Umbilical cord (tissue), 2 donors: ENCODE measurements at places on chromosomes 3 and 15. TPM values are rescaled to one million over a fixed set of nuclear protein-coding genes. Genes with fewer than 3 reads are reported as not detected.

- DNase-seq = no peak
Observed at GRCh38 chr15:82552861-82553260, 12.6 kb upstream of the RPS17 start.

Gene FURIN
- 22.9 TPM for total RNA-seq

- DNase-seq = no peak
Observed at GRCh38 chr3:129593595-129594339, 12.7 kb downstream of the PLXND1 start.

GRCh38 chr3:127822041-127822681, at the start of gene MGLL:
MGLL (minus strand) TSS chr3:127822515; CDS start chr3:127822318, 197 bp downstream.
- DNase-seq = peak; percentile 58

DNA sequence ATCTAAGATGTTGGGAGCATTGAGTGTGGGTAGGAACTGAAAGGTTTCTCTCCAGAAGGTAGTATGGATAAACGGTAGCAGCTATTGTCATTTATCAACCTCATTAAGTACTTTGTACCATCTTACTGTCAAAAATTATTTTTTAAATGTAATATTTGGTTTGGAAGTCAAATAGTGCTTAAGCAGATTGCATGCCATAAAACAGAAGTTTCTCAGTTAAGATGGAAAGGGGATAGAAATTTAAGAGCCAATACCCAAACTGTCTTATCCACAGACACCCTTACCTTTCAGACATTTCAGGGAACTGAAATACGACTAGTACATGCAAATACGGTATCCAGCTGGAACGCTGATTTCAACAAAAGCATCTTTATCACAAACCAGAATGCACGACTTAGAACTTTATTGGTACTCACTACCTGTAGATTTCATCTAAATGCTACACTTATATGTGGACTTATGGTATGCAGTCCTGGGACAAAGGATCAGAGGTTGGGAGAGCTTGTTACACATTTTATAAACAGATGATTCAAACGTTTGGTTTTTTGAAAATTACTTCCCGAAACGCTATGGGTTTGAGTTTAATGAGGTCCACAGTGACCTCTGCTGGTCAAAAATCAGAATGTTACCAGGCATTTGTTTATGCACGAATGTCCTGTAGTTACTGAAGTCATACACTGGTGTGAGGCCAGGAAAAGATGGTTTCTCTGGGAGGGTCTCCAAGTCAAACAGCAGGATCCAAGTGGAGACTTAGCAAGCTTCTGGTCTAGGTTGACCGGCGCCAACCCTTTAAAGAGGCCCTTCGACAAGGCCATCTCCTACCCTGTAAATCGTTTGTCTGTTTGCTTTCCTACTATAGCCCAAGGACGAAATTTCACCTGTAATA, 45.7 kb upstream of the DUT start:
- peak; percentile 85 for DNase-seq

GRCh38 chr3:123287051-123287961, 85.6 kb downstream of the SEC22A start:
- DNase-seq = no peak

- DNase-seq = no peak
Observed at GRCh38 chr3:127685708-127686511, 13.2 kb downstream of the ABTB1 start.

- DNase-seq = peak; percentile 76
Observed at GRCh38 chr3:128235207-128235926, 82.1 kb downstream of the EEFSEC start.

- DNase-seq = no peak
Observed at GRCh38 chr3:87191175-87191574, 35.9 kb upstream of the CHMP2B start.

Gene ZKSCAN7
- 6.7 TPM for total RNA-seq

DNA sequence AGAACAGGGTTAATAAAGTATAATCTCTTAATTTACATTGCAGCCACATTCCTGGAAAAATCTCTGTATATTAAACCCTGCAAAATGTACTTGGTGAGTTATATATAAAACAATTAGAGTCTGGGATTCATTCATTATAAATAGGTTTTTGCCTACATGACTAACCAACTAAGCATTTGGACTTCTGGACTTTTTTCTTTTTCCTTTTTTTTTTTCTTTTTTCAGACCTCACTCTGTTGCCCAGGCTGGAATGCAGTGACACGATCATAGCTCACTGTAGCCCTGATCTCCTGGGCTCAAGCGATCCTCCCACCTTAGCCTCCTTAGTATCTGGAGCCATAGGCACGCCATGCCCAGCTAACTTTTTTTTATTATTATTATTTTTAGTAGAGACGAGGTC, 4.5 kb downstream of the DNAJC13 start:
- no peak for DNase-seq

DNA sequence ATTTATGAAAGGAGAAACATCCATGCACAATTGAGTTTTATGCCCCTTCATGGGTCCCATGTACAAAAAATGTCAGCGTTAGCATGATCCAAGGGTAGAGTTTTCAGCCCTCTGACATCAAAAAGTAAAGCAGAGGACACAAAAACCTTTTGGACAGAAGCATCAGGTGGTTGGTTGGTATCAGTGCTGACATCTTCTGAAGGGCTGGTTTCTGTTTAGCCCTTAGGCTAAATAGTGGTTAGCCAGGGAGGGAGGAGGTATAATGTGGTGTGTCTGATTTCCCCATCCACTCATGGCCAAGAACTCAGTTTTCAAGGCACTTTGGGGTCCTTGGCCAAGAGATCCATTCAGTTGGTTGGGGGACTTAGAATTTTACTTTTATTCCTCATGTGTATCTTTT, 16.5 kb downstream of the CCDC66 start:
- no peak for DNase-seq

Gene SOX14
- total RNA-seq = 0.72 TPM

- no peak for DNase-seq
Observed at GRCh38 chr3:126638790-126639189, 16.1 kb downstream of the TXNRD3 start.

Gene NPAP1
- 2.4 TPM for total RNA-seq

- no peak for DNase-seq
Observed at GRCh38 chr3:12308517-12308916, 19.6 kb downstream of the PPARG start.

Gene ARID3B
- total RNA-seq = 12.5 TPM

GRCh38 chr15:38614621-38615020, 50.0 kb upstream of the RASGRP1 start:
- DNase-seq = no peak

DNA sequence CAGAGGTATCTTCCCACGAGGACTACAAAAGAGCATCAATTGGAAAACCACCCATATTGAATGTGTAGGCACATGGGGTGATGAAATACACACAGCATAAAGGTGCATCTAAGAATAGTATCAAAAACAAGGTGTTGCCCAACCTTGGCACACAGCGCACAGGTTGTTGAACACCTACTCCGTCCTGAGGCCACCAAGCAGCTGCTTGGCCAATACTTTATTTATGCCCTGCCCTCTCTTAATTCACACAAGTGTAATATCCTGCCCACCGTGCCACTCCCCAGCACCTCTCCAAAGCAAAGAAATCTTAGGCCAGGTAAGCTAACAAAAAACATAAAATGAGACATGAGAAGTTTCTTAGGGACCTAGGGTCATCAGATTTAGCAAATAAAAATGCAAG, 31.2 kb downstream of the WWTR1 start:
- no peak for DNase-seq

Gene AGBL1
- total RNA-seq = 4.8 TPM

- DNase-seq = no peak
Observed at GRCh38 chr15:101406526-101407195, 82.8 kb downstream of the PCSK6 start.

DNA sequence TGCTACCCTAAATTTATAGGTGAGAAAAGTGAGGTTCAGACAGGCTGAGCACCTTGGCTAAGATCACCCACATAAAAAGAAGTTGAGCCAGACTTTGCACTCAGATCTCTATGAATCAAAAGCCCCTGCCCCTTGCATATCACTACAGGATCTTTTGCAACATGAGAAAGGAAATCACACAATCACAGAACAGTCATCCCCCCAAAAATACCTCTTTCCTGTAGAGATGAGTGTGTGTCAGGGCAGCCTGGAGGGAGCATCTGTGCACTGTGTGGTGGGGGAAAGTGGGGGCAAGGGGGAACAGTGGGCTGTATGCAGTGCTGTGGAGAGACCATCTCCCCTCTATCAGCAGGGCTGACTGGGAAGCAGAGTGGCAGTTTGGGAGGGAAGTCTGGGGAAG, 46.6 kb downstream of the EPHB3 start:
- no peak for DNase-seq

DNA sequence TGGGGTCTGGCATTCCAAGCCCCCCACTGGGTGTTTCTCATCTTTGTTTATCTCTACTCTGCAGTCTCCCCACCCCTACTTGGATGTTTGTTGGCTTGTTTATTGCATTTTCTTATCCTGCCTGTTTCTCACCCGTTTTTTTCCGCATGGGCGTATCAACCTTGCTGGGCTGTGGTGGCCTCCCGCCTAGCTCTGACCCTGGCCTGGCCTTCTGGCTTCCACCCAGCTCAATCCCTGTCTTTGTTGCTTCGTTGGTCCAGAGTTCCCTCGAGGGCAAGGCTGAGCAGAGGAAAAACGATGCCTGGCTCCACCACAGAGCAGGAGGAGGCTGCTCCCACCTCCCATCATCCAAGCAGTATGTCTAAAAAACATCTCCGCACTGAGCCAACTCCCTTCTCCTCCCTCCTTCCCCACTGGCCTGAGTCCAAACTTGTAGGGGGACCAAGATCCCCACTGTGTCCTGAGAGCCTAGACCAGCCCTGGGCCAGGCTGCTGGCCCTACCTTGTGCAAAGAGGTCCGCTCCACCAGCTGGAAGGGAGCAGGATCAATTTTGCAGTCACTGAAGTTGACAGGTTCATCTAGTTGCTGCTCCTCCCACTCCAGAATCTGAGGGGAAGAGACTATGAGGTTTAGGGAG, 9.8 kb downstream of the CLCN2 start:
- DNase-seq = no peak

DNA sequence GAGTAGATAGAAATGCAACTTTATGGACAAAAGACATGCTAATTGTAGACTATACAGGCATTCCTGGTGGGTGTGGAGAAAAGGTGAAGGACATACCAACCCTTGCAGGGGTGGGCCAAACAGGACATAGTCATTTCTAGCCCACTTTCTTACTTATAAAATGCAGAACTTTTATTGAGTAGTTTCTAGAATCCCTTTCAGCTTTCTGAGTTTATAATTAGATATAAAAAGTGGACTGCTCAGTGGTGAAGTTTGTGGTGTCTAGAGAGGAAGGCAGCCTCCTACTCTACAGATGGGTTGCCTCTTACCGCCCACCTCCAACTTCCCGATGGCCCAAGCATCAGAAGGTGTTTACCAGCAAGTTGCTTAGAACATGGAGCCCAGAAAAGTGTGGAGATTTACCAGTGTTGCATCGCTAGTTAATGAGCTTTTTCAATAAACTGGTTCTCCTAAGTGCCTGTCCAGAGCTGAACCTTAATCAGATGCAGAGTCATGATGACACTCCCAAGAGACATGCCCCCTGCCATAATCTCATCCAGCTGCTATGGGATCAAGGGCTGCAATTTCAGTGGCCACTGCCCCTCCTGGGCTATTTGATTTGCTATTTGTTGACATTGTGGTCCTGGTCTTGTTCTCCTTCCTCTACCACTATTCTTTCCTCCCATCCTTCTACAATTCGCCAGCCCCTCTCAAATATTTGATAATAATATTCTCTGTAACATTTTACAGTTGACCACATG, 77.5 kb upstream of the STRIT1 start:
- no peak for DNase-seq

Gene CRTC3
- 40.0 TPM for total RNA-seq

- DNase-seq = peak; percentile 83
Observed at GRCh38 chr3:70982284-70982683, 601.2 kb downstream of the FOXP1 start.

DNA sequence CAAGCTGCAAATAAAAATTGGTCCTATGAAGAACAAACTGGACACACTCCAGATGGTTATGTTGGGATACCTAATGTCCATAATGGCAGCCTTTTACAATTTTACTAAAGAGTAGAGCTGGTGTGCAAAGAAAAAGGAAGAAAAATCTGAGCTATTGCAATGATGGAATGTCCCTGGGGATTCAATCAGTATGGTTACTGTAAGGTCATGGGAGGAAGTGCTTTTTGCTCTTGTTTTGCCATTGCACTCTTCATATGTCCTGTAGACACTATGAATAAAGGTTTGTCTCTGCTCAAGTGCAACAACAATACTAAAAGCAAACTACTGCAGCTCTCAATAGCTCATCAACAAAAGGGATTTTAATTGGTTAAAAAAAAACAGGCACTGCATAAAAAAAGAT, 5.4 kb downstream of the PFN2 start:
- no peak for DNase-seq

DNA sequence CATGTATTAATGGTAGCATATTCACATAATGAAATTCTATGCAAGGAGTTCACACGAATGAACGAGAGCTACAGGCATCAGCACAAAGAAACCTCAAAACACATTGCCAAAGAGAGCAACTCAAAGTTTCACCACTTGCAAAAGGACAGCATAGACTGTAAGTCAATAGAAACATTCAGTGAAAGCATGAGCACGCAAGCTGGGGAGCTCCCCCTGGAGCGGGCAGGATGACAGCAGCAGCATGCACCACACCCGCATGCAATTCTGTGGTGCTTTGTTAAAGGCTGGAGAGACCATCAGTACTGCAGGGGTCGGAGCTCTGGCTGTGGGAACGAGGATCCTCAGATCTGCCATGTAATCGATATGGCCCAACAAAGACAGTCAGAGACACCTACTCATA, 18.7 kb downstream of the OCA2 start:
- DNase-seq = no peak

Gene CD80
- 4.1 TPM for total RNA-seq

Gene ADGRG7
- total RNA-seq = 2.9 TPM

- DNase-seq = peak; percentile 68
Observed at GRCh38 chr15:89090791-89091626, 2.8 kb downstream of the ABHD2 start.

- DNase-seq = peak; percentile 53
Observed at GRCh38 chr15:45205192-45205591, 17.4 kb upstream of the SHF start.

DNA sequence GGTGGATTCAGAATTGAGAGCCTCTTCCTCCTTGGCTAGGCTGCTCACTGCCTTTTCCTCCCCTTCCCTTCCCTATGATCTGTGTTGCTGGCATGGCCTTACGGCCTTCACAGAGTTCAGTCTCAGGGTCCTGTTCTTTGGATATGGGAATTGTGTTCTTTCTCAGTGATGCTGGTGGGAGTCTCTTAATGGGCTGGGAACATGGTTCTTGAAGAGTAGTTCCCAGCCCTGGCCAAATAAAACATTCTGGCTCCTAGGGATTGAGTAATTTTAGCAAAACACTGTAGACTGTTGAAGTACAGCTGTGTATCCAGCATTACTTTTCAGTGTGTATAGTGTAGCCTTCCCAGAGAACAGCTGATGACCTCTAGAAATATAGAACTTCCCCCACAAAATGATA, 22.6 kb upstream of the FILIP1L start:
- no peak for DNase-seq
